ENCODE measurements at places on chromosomes 1 and 21.

- DNase-seq, result no peak
- no peaks in the 10 kb centered on the region for H3K4me1 ChIP-seq
- no peak overlapping the region for H3K27ac ChIP-seq
- no peaks in the 10 kb centered on the region for H3K27me3 ChIP-seq
- no peak overlapping the region for H3K4me3 ChIP-seq
- H3K36me3 ChIP-seq, result no peaks in the 10 kb centered on the region
These were observed 423.0 kb downstream of the RPS6KC1 start for GRCh38 chr1:213474054-213474453.

DNA sequence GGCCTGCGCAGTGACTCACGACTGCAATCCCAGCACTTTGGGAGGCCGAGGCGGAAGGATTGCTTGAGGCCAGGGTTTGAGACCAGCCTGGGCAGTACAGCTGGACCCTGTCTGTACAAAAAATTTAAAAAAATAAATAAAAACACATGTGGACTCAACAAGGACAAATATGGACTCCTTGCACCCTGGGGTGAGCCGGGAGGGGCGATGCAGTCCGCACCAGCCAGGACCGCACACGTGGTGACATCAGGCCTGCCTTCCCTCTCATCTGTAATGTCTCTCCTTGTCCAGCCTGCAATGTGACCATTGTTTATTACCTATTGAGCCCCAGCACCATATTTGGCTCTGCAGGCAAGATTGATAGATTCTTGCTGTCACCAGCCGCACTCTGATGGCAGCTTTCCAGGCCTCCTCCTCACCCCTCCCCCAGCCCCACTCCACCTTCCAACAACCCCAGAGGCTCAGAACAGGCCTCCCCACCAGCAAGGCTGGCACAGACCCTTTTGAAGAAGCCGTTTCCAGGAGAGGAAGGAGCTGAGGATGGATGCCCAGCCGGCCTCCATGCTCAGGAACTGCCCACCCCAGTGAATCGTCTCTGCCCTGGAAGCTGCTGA, 55.2 kb downstream of the IRF2BP2 start:
- DNase-seq, result no peak
- no peaks in the 10 kb centered on the region for H3K36me3 ChIP-seq
- no peak overlapping the region for H3K4me3 ChIP-seq
- no peaks in the 10 kb centered on the region for H3K27me3 ChIP-seq
- peak overlapping the region; percentile 70 for H3K27ac ChIP-seq
- no peaks in the 10 kb centered on the region for H3K4me1 ChIP-seq

GRCh38 chr1:182861994-182862393, 22.8 kb downstream of the DHX9 start:
- no peak for DNase-seq
- no peaks in the 10 kb centered on the region for H3K27me3 ChIP-seq
- H3K4me1 ChIP-seq, result no peaks in the 10 kb centered on the region
- peaks cover 8% of the 10 kb centered on the region for H3K36me3 ChIP-seq
- no peak overlapping the region for H3K4me3 ChIP-seq

- H3K27me3 ChIP-seq, result no peaks in the 10 kb centered on the region
- H3K27ac ChIP-seq, result no peak overlapping the region
- peaks cover 6% of the 10 kb centered on the region for H3K4me1 ChIP-seq
- no peak for DNase-seq
These were observed 27.3 kb downstream of the CCN1 start for GRCh38 chr1:85607921-85608265.

DNA sequence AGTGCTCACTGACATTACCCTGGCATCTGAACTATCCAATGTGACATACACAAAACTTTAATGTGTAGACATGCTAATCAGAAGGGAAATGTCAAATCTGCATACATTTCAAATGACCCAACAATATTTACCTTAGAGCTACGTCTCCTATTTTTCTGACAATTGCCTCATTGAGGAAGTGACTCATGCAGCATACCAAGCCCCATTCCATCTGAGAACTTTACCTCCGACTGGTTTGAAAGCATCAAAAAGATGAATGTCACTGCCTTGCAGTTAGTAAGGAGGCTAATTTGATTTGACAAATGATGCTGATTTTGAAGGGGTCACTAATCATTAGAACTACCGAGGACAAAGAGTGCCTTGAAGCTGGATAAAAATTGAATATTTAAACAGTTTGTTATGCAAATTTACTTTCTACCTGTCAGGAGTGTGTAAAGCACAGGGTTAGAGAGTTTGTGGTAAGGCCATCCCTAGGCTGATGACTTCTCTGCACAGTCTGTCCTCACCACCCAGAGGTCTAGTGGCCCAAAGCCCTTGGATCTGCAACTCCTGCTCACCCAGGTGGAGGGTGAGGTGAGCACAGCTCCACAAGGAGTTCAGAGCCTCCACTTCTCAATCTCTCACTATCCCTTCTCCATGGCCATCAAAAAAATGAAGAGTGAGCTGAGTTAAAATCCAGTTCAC, 500.3 kb upstream of the C1orf87 start:
- no peaks in the 10 kb centered on the region for H3K27me3 ChIP-seq
- no peaks in the 10 kb centered on the region for H3K4me1 ChIP-seq
- peak overlapping the region; percentile 62 for H3K27ac ChIP-seq
- DNase-seq, result no peak
- no peak overlapping the region for H3K4me3 ChIP-seq
- no peaks in the 10 kb centered on the region for H3K36me3 ChIP-seq

DNA sequence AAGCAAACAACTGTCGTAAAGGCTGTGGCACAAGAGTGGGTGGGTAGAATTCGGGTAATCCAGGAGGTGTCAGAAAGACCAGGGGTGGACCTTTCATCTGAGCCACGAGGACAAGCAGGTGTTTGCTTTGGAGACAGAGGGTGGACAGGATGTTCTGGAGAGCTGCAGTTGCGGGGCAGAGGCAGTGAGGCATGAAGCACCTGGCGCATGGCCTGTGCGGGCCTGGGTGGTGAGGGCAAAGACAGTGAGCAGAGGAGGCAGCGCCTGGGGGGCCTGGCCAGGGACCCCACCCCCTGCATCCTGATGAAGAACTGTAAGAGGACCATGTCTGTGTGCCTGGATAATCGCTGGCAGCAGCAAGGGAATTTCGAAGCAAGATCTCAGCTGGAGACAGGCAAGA, 24.9 kb downstream of the KIF26B start:
- no peaks in the 10 kb centered on the region for H3K27me3 ChIP-seq
- no peaks in the 10 kb centered on the region for H3K4me1 ChIP-seq
- DNase-seq, result no peak
- H3K4me3 ChIP-seq, result no peak overlapping the region
- no peak overlapping the region for H3K27ac ChIP-seq

GRCh38 chr1:62280960-62281465, 38.2 kb downstream of the KANK4 start:
- no peak overlapping the region for H3K4me3 ChIP-seq
- no peaks in the 10 kb centered on the region for H3K36me3 ChIP-seq
- H3K27me3 ChIP-seq, result no peaks in the 10 kb centered on the region
- no peaks in the 10 kb centered on the region for H3K4me1 ChIP-seq
- DNase-seq, result no peak

- no peaks in the 10 kb centered on the region for H3K27me3 ChIP-seq
- no peak overlapping the region for H3K27ac ChIP-seq
- no peaks in the 10 kb centered on the region for H3K36me3 ChIP-seq
- DNase-seq, result no peak
These were observed 39.4 kb downstream of the ZP4 start for GRCh38 chr1:237851210-237851845.

DNA sequence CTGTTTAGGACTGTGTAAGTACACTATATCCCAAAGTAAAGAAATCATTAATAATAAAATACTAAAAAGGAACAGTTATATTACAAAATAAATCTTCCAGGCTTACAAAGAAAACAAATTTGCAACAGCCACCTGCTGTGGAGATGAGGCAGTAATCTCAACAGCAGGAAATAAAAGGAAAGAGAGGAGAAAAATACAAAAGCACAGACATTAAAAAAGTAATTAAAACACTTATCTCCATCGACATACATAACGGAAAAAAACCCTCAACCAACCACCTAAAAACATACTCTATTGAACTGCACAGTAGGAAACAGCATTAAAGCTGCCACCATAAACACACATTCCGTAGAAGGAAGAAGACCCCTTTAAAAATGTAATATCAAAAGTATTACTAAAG, 317.6 kb downstream of the DPYD start:
- H3K4me1 ChIP-seq, result no peaks in the 10 kb centered on the region
- no peaks in the 10 kb centered on the region for H3K27me3 ChIP-seq
- no peaks in the 10 kb centered on the region for H3K36me3 ChIP-seq
- H3K4me3 ChIP-seq, result no peak overlapping the region

DNA sequence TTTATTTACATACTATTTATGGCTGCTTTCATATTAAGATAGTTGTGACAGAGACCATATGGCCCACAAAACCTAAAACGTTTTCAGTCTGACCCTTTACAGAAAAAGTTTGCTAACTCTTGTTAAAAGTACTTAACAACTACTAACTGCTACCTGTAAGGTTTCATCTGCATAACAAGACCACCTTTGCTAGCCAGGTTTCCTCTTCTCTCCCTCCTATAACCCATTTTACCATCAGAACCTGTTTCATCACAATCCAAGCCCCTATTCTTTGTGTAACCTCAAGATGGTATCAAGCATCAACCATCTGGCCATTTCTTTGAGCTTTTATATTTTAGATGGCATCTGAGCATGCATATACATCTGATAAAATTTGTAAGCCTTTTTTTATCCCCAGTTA, 305.4 kb downstream of the HHIPL2 start:
- H3K27me3 ChIP-seq, result no peaks in the 10 kb centered on the region
- no peaks in the 10 kb centered on the region for H3K36me3 ChIP-seq
- H3K4me3 ChIP-seq, result no peak overlapping the region
- H3K27ac ChIP-seq, result no peak overlapping the region
- no peak for DNase-seq

DNA sequence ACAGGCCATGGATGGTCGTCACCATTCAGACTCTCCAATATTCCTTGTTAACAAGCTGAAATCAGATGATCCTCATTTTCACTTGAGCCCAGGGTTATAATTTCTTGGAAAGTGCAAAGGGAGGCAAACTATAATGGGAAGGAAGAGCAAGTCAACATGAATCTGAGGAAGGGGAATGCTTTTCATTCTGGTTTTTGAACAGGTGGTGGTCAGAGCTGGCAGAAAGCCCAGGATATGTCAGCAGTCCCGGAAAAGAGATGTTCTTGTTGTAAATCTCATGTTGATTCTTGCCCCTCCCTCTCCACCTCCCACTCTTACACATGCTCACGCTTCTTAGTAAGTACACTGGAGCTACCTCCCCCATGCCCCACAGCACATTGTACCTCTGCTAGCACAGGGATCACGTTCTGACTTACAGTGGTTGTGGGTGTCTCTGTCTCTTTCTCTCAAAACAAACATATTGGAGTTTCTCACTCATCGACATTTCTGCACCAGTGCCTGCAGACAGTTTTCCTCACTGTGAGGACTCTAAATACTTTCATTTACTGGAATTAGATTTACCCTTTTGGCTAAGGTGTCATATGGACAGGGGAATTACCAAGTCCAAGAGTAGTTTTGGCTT, 77.6 kb downstream of the XCL2 start:
- H3K4me1 ChIP-seq, result peaks cover 4% of the 10 kb centered on the region
- H3K27me3 ChIP-seq, result no peaks in the 10 kb centered on the region
- H3K4me3 ChIP-seq, result no peak overlapping the region
- peak overlapping the region; percentile 48 for H3K27ac ChIP-seq
- DNase-seq, result no peak

DNA sequence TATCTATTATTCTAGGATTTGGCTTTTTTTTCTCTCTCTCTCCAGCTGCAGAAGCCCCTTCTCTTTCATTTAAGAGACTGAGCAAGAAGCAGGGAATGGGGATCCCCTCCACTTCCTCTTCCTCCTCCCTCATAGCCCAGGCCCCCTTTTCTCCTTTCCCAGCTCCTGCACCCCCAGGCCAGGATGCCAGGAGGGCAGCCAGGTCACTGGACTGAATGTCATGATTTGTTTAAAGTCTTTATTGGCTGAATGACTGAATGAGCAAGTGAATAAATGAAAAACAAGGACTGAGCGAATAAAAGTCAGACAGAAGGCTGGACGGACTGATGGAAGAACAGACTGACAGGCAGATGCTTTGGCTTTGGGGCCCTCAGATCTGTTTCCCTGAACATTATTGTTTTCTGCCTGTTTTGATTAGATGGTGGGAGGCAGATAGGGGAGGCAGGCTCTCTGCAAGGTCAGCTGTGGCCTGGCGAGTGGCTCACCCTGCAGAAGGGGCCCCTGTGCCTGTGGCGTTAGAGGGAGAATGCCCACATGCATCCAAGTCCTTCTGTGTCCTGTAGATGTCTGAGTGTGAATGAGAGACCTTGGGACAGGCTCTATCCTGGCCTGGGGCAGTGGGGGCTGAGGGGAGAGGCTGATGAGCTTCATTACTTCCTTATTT, 20.3 kb upstream of the ADGRB2 start:
- DNase-seq, result no peak
- H3K27ac ChIP-seq, result no peak overlapping the region
- no peaks in the 10 kb centered on the region for H3K27me3 ChIP-seq
- H3K36me3 ChIP-seq, result no peaks in the 10 kb centered on the region

DNA sequence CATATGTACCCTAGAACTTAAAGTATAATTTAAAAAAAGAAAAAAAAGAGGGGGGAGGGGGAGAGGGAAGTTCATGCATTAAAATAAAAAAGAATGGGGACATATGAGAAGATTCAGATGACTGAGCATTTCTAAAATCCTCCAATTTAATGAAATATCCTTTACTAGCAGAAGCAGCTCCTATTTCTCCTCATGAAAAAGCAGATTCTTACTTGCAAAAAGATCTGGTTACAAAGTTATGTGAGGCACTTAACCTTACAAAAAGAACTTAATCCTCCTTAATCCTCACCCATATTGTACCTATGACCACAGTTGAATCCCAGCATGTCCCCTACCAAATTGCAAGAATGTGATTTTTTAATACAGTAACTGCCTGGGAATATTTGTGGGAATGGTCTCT, 298.5 kb downstream of the SRGAP2C start:
- no peak overlapping the region for H3K4me3 ChIP-seq
- H3K4me1 ChIP-seq, result no peaks in the 10 kb centered on the region
- H3K27ac ChIP-seq, result no peak overlapping the region
- no peak for DNase-seq
- no peaks in the 10 kb centered on the region for H3K27me3 ChIP-seq

GRCh38 chr1:99507906-99508732, 137.8 kb upstream of the PALMD start:
- no peak overlapping the region for H3K4me3 ChIP-seq
- H3K27ac ChIP-seq, result no peak overlapping the region
- H3K36me3 ChIP-seq, result no peaks in the 10 kb centered on the region
- no peak for DNase-seq
- H3K27me3 ChIP-seq, result no peaks in the 10 kb centered on the region

DNA sequence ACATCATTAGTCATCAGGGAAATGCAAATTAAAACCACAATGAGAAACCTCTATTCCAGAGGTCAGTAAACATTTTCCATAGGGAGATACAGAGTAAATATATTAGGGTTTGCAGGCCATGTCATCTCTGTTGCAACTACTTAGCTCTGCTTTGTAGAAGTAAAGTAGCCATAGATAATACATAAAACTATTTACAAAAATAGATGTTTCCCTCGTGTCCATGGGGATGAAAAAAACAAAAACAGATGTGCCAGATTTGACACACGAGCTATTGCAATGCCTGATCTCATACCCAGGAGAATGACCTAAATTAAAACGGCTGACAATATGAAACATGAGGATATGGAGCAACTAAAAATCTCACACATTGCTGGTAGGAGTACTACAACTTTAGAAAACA, 17.3 kb downstream of the LTN1 start:
- H3K36me3 ChIP-seq, result no peaks in the 10 kb centered on the region
- no peak for DNase-seq
- no peak overlapping the region for H3K4me3 ChIP-seq
- H3K27me3 ChIP-seq, result no peaks in the 10 kb centered on the region
- H3K27ac ChIP-seq, result no peak overlapping the region
